ENCODE measurements at places on chromosomes 5 and 9.

DNA sequence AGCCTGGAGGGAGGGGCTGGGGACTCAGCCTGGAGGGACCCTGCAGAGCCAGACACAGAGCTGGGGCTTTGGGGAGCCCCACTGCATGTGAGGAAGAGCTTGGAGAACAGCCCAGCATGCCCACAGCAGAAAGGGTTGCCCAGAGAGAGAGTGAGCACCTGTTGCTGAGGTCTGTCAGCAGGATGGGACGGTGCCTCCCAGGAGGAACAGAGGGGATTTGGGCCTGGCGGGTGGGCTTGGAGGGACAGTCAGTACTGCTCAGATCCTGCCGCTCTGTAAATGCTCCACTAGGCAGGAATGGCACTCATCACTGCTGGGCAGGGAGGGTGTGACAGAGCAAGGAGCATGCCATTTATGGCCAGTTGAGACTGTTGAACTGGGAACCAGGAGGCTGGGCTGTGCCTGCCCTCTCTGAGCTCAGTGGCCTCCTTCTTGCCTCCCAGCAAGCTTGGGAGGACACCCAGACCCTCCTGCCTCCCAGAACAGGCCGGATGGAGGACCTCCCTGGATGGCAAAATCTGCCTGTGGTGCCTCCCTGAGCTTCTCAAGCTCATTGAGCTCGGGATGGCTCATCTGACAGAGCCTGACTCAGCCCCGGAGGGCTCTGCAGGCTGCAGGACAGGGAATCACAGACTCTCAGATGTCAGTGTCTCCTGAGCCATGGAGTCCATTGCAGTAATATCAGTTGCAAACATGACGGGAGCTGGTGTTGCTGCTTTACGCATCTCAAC lies 786 bp upstream of the HRCT1 start:
- no peak for DNase-seq

- DNase-seq = no peak
Measured at GRCh38 chr5:147554261-147554817, 44.5 kb upstream of the DPYSL3 start.

DNA sequence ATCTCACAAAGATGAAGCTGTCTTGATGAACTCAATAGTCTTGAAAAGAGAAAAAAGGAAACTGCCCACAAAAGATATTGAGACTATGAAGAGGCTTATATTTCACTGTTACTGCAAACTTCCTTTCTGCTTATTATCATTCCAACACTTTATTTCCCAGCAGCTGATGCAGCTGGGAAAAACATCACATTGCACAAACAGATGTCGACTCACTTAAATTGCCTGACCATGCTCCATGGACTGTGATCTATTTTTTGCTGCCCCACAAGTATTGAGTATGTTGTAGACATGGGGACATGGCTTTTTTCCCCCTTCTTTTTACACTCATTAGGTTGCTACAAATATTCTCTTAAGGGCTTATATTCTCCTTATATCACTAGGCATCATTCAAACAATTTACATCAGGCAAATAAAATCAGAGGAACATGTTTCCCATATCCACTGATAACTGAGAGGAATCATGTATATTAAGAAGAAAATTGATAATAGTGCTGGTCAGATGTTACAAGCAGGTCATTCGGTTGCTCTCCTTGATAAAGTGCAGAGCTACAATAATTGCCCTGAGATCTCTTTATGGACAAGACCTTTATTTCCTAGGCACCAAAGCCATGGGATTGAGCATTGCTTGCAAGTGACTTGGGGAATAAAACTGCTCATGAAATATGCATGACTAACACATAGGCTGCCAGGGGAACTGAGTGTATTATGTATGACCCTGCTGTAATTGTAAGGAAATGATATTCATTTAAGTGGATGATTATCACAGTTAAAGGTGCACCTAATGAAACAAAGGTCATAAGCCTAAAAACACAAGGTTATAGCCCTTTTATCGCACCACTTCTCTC lies 509.9 kb downstream of the ZNF608 start:
- DNase-seq = no peak

GRCh38 chr9:68741234-68741633 lies 36.2 kb downstream of the PIP5K1B start:
- no peak for DNase-seq

DNA sequence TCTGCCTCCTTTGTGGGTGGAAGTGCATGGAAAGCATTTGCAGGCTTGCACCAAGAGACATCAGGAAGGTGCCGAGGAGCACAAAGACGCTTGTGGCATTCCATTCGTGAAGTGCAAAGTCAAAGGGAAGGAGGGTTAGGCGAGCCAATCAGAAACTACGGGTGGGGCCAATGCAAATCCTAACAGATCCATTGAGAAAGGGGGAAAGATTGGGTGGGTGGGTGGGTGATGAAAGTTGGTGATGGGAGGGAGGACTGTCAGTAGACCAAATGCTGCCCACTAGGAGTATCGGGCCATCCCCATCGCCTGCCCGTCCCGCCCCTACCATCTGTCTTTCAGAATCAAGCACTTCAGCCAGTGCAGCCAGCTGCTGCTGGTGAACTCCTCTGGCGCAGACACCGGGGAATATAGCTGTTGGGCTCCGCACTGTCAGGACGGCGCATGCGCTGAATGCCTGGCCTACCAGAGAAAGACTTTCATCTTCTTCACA lies 17.1 kb upstream of the ANXA6 start:
- DNase-seq = no peak

GRCh38 chr5:1182633-1183423 lies 18.6 kb upstream of the SLC6A19 start:
- DNase-seq = no peak

GRCh38 chr9:135744333-135745070 lies 42.5 kb downstream of the KCNT1 start:
- no peak for DNase-seq

- DNase-seq = no peak
Measured at GRCh38 chr5:127358284-127358683, 67.7 kb downstream of the MEGF10 start.

DNA sequence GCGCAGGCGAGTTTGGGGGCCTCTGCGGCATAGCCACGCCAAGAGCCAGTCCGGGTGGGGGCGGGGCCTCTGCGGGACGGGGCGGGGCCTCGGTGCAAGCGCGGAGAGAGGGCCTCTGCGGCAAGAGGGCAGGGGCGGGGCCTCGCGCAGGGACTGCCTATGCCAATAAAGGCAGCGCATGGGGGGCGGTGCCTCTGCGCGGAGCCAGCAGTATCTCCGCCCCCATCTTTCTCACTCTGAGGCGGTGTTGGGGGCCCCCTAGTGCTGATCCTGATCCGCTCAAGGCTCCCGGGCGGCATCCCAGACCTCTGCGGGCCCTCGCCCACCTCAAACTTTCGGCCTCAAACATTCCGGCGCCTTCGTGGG lies 9.2 kb upstream of the GPRIN1 start:
- peak; percentile 33 for DNase-seq

- DNase-seq = no peak
Measured at GRCh38 chr5:172385707-172386106, 68.6 kb downstream of the SH3PXD2B start.

DNA sequence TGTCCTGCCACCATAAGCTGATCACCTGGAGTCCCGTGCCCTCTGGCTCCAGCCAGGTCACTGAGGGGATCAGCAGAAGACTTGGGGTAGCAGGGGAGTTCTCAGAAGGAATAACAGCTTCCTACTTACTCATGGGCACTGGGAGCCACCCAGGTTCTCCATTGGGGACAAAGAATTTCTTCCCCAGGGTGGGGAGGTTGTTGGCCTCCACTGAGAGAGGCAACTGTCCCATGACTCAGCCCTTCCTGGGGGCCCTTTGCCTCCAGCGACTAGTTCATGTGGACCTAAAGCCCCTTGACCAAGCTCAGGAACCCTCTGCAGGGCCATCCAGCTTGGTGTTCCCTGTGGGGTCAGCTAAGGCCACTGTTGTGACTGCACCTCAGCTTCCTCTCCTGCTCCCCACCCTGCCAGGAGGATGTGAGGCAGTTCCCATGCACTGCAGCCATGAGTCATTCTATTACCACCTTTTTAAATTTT lies 175.0 kb downstream of the AUH start:
- DNase-seq = peak; percentile 35

GRCh38 chr9:30913331-30913730 lies 1471.1 kb upstream of the ACO1 start:
- DNase-seq = no peak

DNA sequence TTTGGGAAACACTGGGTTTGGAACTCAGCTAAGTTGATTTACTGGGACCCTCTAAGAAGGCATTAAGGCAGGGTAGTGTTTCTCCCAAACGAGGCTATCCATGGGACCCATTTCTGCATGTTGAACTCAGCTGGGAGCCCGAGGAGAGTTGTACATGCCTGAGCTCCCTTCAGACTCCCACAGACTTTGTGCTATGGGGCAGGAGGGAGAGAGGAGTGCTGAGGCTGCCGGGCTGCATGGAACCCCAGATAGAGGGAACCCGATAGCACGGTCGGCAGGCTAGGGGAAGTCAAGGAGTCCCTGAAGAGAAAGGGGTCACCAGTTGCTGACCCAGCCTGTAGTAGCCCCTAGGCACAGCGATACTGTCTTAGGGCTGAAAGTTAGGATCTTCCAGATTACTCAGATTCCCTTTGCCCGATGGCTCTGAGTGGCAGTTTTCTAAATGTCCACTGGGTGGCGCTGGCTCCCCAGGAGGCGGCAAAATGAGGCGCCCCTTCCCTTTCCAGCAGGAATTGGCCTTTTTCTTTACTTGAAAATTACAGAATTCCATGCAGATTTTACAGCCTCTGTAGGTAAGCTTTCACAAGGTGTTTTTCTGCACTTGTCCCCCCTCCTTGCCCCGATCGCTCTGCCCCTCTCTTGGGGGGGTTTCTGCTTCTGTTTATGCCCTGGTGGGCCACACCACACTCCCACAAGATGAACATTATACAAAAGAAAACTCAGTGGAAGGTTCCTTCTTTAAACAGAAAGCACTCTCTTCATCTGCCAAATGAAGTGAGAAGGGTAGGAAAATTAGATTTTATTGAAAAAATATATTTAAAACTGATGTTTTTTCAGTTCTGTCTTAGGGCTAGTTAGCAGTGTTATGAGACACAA lies 17.8 kb downstream of the NANS start:
- peak; percentile 67 for DNase-seq

DNA sequence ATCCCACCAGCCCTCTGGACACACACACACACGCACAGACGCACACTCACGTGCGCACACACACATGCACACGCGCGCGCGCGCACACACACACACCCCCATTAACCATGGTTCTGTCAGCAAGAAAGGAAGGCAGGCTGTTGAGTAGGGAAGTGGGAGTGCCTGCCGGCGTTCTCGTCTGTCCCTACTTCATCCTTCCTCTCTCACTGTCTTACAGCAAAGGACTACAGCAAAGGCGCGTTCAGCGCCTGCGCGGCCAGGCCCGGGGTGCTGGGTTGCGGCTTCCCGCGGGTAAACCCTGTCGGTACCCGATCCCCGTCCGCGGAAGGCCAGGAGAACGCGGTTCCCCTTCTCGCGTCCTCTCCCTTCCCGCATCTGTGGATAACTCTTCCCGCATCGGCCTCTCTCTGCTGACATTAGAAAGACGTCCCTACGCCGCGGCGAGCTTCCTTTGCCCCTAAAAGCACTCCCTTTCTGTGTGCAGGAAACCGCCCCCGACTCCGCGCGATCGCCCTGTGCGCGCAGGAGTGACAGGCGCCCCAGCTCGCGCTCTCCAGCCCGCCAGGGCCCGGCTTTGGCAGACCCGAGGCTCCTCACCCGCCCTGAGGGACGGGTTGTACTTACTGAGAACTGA lies 219.2 kb downstream of the AGTPBP1 start:
- peak; percentile 60 for DNase-seq

DNA sequence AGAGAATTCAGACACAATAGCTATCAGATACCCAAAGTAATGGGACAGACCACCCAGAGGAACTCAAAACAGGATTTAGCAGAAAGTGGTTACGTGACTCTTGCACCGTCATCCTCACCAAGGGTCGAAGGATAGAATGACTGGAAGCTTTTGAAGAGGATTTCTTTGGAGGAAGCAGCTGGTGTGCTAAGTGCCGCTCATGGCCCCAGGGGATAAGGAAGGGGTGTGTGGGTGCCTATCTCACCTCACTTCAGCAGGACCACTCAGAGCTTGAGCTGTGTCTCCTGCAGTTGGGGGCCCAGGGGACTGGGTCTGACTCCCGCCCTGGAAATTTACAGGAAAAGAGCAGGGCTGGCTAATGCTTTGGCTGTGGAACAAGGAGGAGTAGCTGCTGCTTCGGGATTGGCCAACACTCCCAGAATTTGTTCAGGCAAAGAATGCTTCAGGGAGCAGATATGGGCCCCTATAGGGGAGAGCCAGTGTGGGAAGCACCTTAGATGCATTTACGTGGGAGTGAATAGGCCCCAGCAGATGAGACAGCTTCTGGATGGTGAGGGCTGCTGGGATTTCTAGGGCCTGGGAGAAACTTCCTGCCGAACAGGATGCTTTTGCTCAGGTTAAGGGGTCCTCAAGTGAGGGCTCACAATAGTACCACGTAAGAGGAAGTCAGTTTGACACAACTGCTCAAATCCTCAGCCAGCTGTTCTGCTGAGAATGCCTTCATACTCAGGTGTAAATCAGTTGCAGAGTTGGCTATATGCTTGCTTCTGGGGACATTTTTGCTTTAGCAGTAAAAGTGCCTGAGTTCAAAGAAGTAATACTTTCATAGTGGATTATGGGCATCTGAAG lies 29.1 kb upstream of the TOMM5 start:
- DNase-seq = no peak

Data from inflammatory macrophage (primary cell).